Hematopoietic multipotent progenitor cell treated with erythropoietin and hydrocortisone succinate and interleukin-3 and kit ligand, for 15 days (in vitro differentiated cells): ENCODE measurements at places on chromosomes 3 and 15.

GRCh38 chr15:65969865-65970816 is 100.8 kb downstream of the RAB11A start:
- DNase-seq: no peak

- no peak for DNase-seq
Observed at GRCh38 chr15:42449770-42450424, 41.0 kb downstream of the ZNF106 start.

- no peak for DNase-seq
Observed at GRCh38 chr3:130490241-130490640, 26.7 kb upstream of the COL6A6 start.

GRCh38 chr3:50961386-50961785 is 286.7 kb downstream of the DOCK3 start:
- DNase-seq: no peak

GRCh38 chr3:57627976-57628375 is 30.8 kb upstream of the ARF4 start:
- no peak for DNase-seq

DNA sequence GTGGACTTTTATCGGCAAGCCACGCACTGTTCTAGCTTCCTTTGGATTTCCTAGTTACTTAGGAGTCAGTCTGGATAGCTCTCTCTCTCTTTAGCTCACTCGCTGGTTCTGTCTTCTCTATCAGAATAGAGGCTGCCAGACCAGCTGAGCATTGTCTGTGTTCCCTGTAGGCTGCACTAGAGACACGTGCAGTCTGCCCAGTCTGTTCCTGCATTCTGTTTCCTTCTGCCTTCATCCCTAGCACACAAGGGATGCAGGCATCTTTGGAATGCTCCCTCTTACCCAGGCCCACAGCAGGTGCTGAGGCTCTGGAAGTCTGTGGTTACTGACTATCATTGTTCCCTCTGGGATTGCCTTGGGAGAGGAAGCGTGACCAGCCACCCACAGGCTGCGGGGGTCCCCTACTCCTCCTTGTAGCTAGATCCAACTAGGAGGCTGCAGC is 322.8 kb downstream of the ZNF621 start:
- DNase-seq: no peak

- DNase-seq: no peak
Observed at GRCh38 chr15:85073556-85074194, 92.0 kb downstream of the PDE8A start.

- no peak for DNase-seq
Observed at GRCh38 chr3:118981494-118982134, 53.0 kb downstream of the IGSF11 start.

DNA sequence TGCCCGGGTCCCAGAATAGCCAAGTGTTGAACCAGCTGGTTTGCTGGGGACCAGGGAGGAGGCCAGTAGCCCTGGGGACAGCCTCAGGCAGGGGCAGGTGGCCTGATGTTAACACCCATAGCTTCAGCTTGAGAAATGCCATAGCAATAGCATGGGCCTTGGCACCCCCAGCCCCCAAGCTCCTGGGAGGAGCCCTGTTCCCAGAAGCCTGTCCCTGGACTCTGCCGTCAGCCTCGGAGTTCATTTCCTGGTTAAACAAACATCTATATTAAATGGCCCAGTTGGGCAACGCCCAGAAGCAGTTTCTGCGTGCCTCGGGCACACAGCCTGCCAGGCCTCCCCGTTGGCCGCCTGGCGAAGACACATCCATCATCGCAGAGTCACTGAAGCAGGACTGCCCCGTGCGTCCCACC is 58.2 kb downstream of the FGD5 start:
- DNase-seq: no peak

DNA sequence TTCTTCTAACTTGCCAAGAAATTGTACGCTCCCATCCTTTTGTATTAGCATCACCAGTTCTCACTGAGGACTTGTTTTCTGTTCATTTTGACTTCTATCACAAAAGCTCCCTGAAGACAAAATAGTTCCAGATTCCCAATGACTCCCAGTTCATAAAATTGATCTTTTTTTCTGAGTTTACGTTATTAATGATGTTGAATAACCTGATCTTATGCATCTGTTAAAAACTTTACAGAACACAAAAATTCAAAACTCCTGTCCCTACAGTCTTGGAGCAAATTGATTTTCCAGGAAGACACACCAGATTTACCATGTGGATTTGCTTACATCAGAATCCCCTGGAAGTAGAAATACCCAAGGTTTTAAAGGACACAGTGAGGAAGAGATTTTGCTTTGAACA is 8.3 kb upstream of the KCNMB2 start:
- no peak for DNase-seq
